ENCODE measurements at places on chromosomes 6 and 20. TPM values are rescaled to one million over a fixed set of nuclear protein-coding genes. Genes with fewer than 3 reads are reported as not detected.

The WFDC12 gene
- not detected for polyA plus RNA-seq

The TRAPPC3L gene
- polyA plus RNA-seq = 0.73 TPM

The MAFB gene
- polyA plus RNA-seq = 140 TPM

The CST2 gene
- polyA plus RNA-seq = not detected

The NR2E1 gene
- not detected for polyA plus RNA-seq
